ENCODE measurements at places on chromosomes 4 and X.
A peak's percentile ranks its signal among the peaks of the same experiment; 100 is the strongest.

- DNase-seq = no peak
Measured at GRCh38 chr4:111031001-111031579, 408.2 kb upstream of the PITX2 start.

GRCh38 chrX:44946771-44947170 lies 73.8 kb downstream of the KDM6A start:
- DNase-seq = no peak

- no peak for DNase-seq
Measured at GRCh38 chrX:38494239-38494823, 67.0 kb upstream of the TSPAN7 start.

DNA sequence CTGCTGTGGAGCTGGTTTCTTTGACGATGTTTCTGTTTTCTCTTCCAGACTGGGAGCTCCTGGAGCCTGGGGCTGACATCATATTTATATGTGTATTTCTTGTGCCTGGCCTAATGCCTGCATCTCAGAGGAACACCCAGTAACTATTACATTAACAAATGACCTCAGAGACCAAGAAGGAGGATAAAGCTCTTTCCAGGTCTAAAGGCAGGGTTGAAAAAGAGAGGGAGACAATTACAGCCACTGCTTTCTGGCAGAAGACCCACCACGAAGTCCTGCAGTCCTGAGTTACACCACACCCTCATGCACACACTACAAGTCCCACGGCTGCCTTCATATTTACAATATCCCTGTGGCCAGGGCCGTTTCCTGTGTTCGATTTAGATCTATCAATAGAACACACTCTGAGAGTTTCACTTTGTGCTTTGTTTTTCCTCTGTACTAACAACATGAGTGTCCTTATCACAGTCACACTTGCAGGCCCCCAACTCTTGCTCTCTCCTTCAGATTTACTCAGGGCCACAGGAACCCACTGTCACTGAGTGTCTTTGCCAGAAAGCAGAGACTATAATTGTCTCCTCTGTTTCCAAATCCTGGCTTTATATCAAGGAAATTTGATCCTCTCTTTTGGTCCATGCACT lies 535.5 kb downstream of the MID1IP1 start:
- peak; percentile 6 for DNase-seq

DNA sequence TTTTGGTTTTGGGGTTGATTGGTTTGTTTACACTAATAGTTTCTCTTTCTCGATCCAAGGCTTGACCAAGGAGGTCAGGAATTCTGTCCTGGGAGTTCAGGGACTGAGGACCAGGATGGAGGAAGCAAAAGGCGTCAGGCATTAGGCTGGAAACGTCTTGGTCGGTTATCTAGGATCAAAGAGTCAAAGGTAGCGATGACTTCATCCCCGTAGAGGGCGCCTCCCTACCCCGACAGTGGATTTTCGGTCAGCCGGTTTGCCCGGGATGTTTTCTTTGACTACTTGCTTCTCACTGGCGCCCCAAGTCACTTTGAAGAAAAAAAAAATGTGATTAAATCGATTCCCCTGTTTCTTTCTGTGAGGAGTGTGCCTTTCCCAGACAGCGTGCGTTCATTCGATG lies 980 bp upstream of the FHDC1 start:
- peak; percentile 64 for DNase-seq

- no peak for DNase-seq
Measured at GRCh38 chr4:149031399-149031798, 589.2 kb upstream of the NR3C2 start.

GRCh38 chr4:140326395-140326993 lies 47.0 kb upstream of the SCOC start:
- peak; percentile 60 for DNase-seq

DNA sequence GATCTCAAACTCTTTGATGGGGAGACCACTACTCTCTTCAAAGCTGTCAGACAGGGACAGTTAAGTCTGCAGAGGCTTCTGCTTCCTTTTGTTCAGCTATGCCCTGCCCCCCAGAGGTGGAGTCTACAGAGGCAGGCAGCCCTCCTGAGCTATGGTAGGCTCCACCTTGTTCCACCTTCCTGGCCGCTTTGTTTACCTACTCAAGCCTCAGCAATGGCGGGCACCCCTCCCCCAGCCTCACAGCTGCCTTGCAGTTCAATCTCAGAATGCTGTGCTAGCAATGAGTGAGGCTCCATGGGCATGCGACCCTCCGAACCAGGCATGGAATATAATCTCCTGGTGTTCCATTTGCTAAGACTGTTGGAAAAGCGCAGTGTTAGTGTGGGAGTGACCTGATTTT lies 42.1 kb upstream of the UGT2B10 start:
- peak; percentile 11 for DNase-seq

Measured in WERI-Rb-1 (cell line).